ENCODE measurements at places on chromosomes 2 and 18.
A peak's percentile ranks its signal among the peaks of the same experiment; 100 is the strongest.

DNA sequence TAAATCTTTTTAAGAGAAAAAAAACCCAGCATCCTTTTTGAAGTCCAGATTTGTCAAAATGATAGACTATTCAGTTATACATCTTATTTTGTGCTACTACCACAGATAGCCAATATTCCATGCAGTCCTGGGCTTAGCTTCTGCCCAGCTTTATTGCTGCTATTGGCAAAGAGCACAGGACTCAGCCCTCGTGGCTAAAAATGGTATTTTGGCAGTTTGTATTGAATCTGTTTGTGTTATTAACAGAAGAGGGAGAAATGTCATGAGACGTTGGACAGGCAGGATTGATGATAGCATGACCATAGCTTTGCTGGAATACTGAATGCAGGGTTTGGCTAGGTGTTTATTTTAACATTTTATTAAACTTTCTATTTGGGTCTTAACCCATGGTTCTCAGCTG lies 19.4 kb downstream of the ELAC1 start:
- DNase-seq: no peak

GRCh38 chr2:105691947-105692390 lies 52.7 kb upstream of the NCK2 start:
- no peak for DNase-seq

DNA sequence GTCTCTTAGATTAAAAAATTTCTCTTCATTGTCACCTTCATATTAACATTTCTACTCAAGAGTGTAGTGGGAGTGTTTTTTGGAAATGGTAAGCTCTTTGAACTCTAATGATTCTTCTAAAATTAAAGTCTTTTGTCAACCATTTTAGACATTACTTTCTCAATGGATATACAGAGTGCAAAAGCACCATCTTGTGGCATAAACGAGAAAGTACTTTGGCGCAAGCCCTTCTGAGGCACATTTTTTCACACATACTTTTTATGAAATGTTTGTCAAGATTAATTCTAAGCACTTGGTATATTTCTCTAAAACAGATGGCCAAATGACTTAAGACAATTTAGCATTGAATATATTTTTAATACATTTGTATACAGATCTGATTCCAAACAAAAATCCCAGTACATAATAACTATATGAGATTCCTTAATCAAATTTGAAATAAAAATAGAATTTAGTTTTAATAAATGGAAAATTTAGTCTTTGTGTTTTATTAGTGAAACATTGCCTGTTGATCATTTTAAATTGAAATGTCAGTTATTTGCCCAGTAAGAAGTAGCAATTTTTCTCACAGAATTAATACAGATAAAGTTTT lies 63.3 kb upstream of the GALNT5 start:
- DNase-seq: peak; percentile 39

DNA sequence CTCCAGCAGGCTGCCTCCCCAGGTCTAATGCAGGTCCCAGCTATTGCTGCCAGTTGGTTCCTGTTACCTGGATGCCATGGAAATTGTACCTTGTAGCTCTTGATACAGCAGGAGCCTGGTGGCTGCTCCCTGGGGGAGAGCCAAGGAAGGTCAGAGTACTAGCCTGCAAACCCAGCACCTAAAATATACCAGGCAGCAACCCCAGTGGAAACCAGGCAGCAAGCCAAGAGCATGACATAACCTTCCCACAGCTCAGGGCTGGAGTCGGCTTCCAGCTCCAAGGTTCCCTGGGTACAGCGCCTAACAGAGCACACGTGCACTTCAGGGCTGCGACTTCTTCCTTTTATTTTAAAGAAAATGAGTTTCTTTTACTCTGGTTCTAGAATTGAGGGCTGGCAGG lies 30.3 kb downstream of the TNP1 start:
- DNase-seq: peak; percentile 79

GRCh38 chr2:216519154-216519762 lies 20.6 kb downstream of the RPL37A start:
- peak; percentile 84 for DNase-seq

- no peak for DNase-seq
Observed at GRCh38 chr2:126175222-126175621, 480.7 kb upstream of the GYPC start.

Measured in NCI-H2081 (cell line).